ENCODE measurements at places on chromosomes 1 and 21.

GRCh38 chr1:6184083-6184783 lies 4.1 kb upstream of the CHD5 start:
- no peak for DNase-seq

GRCh38 chr1:15690317-15690716 lies 6.2 kb downstream of the PLEKHM2 start:
- DNase-seq: no peak

DNA sequence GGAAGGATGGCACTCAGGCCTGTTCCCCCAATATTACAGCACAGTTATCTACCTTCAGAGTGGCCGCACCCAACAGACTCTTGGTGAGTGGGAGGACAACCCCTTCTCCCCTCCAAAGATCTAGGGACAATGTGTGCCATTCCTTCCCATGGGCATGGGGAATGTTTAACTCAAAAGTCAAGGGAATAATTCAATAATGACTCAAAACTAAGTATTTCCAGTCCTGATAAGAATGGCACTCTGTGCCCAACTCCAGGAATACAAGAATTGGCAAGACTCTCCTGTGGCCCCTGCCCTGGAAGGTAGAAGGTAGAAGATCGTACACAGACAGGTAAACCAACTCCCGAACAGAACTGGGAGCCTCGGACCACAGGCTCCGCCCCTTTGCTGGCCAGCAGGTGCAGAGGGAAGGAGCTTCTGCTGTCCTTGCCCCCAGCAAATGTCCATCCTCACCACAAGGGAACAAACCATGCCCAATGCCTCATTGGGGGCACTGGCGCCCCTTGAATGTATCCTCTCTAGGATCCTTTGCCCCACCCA lies 514.0 kb downstream of the NPHP4 start:
- no peak for DNase-seq

DNA sequence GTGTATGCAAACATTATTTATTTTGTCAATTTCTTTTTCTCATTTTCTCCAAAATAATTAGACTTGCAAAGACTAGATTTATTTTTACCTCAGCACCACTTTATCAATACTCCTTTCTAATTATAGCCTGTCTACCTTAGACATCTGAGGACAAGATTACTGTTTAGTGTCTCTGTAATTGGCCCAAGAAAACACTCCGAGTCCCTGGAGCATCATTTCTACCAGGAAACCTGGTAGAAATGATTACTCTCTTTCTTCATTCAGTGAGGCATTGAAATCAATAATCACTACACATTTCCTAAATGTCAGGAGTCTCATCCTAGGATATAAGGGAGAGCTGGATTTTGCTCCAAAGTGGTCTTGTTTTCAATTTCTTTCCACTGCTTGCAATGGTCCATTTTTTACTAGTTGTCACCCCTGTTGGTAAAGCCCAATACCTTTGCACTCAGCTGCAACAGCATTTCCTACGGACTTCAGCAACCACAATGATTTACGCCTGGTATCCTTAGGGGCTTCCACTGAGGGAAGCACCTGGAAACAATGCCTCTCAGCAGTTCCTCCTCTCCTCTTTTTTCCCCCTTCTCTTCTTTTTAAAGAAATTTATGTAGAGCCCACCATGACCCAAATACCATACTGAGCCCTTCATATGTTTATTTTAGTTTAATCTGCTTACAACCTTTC lies 64.6 kb downstream of the GRIK1 start:
- no peak for DNase-seq

DNA sequence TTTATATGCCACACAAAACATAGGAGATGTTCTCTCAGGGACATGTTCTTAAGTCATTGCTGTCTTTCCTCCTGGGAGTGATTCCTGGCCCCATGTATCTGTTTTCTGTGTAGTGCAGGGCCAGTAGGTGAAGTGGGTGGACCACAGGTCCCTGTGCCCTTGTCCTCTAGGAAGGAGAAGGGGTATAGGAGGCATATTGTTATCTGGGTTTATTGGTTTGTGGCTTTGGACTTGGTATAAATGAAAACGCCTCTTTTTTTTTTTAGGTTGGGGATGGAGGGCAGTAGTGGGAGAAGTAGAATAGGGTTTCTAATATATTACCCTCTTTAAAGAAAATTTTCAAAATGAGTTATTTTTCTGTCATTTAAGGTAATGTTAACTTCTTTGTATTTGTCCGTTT lies 29.4 kb downstream of the DYRK1A start:
- no peak for DNase-seq

DNA sequence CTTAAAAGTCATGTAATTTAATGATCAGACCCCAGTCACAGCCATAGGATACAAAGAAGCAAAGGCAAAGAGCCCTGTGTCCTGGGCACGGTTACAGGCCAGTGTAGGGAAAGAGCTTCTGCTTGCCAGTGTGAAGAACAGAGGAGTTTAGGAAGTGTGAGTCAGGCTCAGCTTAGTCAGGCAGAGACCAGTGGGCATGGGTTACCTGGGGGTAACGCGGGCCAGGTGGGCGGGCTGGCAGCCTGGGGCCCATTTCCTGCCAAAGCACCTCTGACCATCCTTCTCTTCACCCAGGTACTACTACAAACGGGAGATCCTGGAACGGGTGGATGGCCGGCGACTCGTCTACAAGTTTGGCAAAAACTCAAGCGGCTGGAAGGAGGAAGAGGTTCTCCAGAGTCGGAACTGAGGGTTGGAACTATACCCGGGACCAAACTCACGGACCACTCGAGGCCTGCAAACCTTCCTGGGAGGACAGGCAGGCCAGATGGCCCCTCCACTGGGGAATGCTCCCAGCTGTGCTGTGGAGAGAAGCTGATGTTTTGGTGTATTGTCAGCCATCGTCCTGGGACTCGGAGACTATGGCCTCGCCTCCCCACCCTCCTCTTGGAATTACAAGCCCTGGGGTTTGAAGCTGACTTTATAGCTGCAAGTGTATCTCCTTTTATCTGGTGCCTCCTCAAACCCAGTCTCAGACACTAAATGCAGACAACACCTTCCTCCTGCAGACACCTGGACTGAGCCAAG lies 4.7 kb downstream of the ELF3 start:
- DNase-seq: no peak
